ENCODE measurements at places on chromosomes 5 and 9.

DNA sequence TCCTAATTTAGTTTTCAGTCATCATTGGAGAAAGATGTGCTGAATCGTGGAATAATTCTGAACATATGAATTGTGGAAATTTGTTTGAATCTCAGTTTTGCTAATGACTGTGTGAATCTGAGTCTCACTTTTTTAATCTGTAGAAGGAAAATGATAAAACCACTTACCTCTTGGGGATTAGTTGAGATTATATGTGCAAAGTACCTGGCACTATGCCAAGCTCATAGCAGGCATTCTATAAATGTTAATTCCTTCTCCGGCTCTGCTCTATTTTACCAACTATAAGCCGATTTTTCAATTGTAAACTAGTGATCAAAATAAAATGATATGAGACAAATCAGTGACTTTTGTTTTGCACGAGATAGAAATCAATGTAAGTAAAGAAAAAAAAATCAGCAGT is 290.8 kb downstream of the TRPM3 start:
- no peak for DNase-seq

GRCh38 chr5:110702300-110702699 is 24.2 kb downstream of the TMEM232 start:
- DNase-seq = no peak

DNA sequence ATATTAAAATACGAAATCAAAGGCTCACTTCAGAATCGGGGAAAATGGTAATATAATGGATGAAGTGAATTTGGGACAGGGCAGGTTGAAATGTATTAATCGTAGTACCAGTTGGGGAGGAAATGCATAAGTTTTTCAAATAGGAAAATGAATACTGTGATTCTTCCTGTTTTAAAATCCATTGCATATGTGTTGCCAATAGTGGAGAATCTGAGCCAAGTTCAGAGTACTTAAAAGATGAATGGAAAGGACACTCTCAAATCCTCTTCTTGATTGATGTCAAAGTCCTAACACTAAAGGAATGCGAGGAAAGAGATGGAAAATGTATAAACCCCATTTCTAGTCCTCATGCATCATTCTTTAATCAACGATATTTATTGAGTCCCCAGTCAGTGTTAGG is 160.9 kb upstream of the CCNG1 start:
- no peak for DNase-seq

DNA sequence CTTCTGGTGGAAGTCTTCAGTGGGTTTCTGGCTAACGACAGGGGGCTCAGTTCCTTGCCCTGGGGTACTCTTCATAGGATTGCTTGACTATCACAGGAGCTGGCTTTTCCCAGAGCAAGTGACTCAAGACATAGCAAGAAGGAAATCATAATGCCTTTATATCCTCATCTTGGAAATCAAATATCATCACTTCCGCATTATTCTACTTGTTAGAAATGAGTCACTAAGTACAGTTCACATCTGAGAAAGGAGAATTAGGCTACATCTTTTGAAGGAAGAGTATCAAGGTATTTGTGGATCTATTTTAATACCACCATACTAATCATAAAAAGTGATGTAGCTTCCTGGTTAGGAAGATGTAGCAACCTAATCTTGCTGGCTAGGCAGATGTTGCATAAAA is 148.2 kb upstream of the RAI14 start:
- DNase-seq = no peak

DNA sequence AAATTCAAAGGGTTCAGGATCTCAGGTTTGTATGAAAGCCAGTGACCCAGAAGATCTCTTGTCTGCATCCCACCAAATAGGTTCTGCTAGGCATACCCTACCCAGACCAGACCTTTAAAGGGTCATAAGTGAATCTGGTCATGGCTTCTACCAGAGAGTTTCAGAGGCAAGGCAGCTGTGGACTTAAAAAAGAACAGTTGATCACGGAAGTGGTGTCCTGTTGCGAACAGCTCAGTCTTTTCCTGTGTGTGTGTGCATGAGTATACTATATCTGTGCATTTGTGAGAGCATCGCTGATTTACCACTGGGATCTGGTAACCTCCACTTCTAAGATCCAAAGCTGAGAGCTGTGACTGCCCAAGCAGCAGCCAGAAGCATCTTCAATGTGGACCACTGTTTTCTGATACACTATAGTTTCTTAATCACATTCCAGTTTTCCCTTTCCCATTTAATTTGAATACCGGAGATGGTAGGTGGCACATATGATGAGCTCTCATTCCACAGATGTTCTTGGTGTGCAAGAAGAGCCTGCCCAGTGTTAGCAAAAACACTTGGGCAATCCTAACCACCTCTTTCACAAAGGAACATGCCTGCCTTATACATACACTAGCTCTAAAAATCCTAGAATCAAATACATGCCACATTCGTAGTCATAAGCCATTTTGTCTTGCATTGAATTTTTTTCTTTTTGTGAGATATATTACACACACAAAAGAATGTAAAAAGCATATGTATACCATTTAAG is 36.2 kb upstream of the OR2S2 start:
- no peak for DNase-seq

DNA sequence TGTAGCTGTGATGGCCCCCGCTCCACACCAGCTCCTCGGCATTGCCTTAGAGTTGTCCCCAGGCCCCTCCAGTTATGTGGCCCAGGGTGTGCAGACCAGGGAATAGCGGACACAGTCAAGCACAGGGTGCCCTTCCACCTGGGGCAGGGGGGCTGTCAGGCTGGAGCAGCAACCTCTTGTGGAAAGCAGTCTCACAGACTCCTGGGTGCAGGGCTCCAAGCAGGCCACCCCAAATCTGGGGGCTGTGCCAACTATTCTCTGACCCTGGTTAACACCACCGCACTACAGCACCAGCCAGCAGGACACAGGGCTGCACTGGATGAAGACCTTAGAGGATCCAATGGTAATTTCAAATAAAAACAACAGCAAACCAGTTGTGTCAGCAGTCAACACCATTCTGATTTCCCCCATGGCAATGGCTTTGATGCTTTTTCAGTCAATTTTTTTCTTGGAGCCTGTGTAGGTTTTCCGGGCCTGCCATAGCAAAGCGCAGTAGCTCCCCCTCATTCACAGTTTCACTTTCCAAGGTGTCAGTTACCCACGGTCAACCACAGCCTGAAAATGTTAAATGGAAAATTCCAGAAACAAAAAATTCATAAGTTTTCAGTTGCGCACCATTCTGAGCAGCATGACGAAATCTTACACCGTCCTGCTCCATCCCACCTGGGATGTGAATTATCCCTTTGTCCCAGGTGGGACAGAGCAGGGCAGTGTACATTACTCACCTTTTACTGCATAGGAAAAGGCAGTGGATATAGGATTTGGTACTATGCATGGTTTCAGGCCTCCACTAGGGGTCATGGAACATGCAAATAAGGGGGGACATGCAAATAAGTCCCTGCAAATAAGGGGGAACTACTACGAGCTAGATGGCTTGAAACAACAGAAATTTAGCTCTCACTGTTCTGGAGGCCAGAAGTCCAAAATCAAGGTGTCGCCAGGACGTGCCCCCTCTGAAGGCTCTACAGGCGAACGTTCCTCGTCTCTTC is 49.0 kb downstream of the C5orf15 start:
- DNase-seq = no peak

DNA sequence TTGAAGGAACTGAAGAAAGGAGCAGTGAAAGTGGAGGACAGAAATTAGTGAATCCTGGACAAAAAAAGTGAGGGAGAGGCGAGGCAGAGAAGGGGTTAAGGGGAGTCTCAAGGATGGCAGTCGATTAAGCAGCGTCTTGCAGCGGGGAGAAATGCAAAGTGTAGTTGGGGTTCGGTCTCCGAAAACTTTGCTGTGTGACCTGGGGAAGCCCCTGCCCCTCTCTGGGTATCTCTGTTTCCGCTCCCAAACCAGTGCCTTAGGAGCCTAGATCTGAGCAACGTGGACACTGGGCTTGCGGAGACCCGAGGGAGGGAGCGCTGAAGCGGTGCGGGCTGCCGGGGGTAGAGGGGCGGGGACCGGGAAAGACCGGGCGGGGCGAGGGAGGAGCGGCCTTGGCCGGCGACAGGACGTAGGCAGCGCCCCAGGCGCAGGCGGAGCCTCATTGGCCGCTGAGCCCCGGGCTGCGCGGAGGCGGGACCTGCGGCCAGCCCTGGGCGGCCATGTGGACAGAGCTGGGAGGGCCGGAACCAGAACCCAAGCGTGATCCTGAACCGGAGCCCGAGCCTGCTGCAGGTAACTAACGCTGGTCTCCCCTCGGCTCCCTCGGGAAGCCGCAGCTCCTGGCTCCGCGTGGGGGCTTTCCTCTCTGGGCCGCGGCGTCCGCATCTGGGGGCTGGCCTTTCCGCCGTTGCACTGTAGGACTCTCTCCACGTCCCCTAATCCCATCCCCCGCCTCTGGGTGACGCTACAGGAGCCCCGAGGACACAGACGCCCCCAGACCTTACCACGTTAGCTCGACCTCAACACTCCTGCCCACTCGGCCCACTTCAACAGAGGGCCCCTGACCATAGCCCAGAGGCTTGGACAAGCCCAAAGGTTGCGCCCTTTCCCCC is at the start of gene ALDH1B1:
Gene ALDH1B1 (plus strand): TSS at position 468 of the 893 bp plus-strand sequence. CDS start 3,047 bp downstream, outside the sequence.
- DNase-seq = peak; percentile 88

GRCh38 chr9:81108821-81109220 is 580.5 kb downstream of the TLE1 start:
- no peak for DNase-seq

GRCh38 chr5:135708481-135709207 is 125.8 kb upstream of the SLC25A48 start:
- no peak for DNase-seq
